ENCODE measurements at places on chromosomes 12 and 14.

GRCh38 chr14:76228138-76228537, 76.4 kb downstream of the GPATCH2L start:
- DNase-seq = no peak

DNA sequence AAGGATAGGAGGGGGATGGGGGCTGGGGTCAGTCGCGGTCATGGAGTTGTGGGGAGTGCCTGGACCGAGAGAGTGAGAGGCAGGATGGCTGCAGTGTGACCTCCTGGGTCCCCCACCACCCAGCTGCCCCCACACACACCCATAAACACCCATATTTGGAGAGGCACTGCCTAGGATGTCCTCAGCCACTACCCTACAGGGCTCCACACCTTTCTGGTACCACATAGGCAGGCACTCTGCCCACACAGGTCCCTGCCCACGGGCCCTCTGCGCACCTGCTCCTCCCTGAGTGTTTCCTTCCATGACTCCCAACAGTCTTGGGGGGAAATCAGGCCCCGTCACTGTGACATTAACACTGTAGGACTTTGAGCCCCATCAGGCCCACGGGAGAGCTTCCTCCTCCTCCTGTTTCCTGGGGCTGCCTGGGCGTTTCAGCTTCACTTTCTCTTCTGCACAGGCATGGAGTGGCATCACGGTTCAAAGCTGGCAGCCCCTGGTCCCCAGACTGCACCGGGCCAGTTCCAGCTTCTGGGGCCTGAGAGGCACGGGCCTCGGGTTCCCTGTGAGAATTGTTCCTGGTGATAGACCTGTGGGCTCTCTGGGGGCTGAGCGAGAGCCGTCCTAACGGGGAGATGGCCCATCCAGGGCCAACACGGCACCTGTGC, 207.0 kb upstream of the C14orf180 start:
- DNase-seq = no peak

GRCh38 chr14:61438860-61439765, 117.7 kb downstream of the PRKCH start:
- peak; percentile 84 for DNase-seq

DNA sequence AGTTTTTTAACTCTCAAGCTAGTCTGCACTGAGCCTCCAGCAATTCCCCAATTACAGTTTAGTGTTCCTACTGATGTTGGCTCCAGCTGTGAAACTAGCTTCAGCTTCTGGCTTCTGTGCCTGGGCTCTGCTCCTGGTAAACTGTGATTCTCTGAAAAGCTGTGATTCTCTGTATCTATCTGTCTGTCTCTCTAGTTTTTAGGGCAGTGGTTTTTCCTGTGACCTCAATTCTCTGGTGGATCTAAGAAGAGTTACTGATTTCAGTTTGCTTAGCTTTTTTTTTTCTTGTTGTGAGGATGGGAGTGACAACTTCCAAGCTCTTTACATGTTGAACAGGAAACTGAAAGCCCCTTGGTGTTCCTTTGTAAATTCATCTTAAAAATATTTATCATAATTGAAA, 3.8 kb upstream of the HIF1A start:
- no peak for DNase-seq

DNA sequence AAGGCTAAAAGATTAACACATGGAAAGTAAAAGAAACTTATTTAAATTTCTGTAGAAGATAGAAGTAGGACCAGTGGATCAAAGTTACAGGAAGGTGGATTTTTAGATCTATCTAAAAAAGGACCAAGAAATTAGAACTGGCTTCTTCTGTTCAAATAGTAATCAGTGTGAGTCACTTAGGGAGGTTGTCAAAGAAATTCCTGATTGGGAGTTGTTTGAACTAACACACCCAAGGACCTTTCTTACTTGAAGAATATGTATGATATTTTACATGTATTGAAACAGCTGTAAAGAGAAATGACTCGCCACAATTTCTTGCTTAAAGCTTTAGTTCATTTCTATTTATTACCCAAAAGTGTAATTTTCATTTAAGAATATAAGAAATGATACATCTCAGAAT, 256.9 kb downstream of the RAD51B start:
- peak; percentile 63 for DNase-seq

- DNase-seq = no peak
Measured at GRCh38 chr12:4580281-4580688, 18.3 kb downstream of the DYRK4 start.

DNA sequence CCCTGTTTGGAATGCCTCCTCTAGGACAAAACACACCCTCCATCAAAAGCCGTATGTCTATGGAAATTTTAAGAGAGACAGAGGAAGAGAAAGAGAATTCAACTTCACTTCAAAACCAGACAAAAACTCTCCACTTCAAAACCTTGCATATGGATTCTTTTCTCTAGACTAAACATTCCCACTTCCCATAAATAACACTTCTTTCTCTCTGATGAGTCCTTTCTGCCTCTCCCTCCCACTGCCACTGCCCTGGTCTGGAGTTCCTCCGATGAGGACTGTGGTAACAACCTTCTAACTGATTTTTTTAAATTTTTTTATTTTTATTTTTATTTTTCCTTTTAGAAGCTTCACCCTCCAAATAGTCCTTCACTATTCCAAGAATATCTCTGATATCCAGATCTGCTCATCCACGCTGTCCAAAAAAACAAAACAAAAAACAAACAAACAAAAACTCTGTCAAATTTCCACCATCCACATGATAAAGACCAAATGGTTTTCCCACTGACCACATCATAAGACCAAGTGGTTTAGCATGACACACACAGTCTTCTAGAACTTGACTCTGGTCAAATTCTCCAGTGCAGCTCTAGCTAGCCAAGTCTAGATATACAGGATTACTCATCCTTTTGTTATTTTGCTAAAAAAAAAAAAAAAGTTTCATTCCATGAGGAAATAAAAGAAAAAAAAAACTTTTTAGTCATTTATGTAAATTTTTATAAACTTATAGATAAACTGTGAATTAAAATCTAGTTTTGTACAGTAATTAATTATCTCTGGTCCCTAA, 256.0 kb downstream of the PPFIA2 start:
- DNase-seq = peak; percentile 90

DNA sequence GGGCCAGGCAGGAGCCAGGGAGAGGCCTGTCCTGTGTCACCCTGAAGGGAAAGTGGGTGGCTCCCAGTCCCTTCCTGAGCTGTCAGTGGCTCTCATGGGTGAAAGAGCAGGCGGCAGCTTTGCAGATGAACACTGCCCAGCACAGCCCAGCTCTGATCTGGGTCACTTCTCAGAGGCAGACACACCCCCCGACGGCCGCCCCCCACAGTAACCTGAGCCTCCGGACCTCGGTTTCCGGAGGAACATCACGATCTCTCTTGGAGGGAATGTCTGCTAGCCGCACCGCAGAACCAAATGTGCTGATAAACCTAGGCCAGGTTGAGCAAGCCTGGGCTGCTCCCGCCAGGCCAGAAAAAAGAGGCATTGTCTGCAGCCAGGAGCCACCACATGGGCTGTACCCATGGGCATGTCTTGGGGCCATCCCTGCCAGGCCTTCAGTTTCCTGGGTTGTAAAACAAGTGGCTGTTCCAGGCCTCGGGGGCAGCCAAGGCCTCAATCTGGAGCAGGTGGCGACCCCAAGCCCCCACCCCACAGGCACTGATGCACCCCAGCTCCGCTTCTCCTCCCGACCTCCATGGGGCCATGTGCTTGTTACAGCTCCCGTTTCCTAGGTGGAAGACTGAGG, 57.6 kb downstream of the NCOR2 start:
- DNase-seq = peak; percentile 50

- no peak for DNase-seq
Measured at GRCh38 chr14:20680843-20681347, 3.5 kb upstream of the RNASE4 start.

GRCh38 chr12:130266751-130267150, 70.9 kb upstream of the PIWIL1 start:
- no peak for DNase-seq

- DNase-seq = no peak
Measured at GRCh38 chr14:24334431-24335291, at the start of gene ADCY4. ADCY4 (minus strand) TSS chr14:24335071; CDS start chr14:24334652, 419 bp downstream.

DNA sequence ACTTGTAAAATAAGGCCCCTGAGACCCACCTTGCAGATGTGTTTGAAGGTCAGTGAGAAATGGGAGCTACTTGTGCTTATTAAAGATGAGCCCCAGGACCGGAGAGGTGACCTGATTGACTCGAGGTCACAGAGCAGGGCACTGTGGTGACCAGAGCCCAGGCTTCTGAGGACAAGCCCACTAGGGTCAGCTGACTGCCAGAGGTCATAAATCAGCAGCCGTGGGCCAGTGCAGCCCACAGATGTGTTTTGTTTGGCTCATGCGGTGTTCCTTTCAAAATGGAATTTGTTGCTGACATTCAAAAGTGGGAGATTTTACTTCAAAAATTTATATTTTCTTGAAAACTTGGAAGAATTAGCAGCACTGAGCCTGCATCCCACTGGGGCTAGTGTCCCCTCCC, 24.5 kb downstream of the JDP2 start:
- DNase-seq = no peak

DNA sequence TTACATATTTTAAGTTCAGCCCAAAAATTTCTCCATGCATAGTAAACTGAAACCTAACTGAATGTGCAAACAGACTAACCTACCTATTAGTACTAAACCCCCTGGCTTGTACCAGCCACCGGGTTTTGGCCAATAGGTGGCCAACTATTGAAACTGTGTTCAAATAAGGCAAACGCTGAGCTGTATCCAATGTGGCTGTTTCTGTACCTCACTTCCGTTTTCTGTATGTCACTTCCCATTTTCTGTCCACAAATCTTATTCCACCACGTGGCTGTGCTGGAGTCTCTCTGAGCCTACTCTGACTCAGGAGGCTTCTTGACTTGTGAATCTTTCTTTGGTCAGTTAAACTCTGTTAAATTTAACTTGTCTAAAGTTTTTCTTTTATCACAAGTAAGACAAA, 6.0 kb upstream of the FBXO34 start:
- DNase-seq = no peak

DNA sequence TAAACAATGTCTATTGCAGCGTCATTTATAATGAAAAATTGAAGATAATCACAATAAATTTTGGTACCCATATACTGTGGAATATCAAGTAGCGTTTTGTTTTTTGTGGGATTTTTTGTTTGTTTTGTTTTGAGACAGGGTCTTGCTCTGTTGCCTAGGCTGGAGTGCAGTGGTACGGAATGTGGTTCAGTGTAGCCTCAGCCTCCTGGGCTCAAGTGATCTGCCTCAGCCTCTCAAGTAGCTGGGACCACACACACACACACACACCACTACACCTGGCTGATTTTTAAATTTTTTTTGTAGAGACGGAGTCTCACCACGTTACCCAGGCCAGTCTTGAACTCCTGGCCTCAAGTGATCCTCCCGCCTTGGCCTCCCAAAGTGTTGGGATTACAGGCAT, 6.6 kb downstream of the ZNF664 start:
- DNase-seq = no peak

GRCh38 chr14:74411671-74412070, 14.3 kb downstream of the SYNDIG1L start:
- no peak for DNase-seq

DNA sequence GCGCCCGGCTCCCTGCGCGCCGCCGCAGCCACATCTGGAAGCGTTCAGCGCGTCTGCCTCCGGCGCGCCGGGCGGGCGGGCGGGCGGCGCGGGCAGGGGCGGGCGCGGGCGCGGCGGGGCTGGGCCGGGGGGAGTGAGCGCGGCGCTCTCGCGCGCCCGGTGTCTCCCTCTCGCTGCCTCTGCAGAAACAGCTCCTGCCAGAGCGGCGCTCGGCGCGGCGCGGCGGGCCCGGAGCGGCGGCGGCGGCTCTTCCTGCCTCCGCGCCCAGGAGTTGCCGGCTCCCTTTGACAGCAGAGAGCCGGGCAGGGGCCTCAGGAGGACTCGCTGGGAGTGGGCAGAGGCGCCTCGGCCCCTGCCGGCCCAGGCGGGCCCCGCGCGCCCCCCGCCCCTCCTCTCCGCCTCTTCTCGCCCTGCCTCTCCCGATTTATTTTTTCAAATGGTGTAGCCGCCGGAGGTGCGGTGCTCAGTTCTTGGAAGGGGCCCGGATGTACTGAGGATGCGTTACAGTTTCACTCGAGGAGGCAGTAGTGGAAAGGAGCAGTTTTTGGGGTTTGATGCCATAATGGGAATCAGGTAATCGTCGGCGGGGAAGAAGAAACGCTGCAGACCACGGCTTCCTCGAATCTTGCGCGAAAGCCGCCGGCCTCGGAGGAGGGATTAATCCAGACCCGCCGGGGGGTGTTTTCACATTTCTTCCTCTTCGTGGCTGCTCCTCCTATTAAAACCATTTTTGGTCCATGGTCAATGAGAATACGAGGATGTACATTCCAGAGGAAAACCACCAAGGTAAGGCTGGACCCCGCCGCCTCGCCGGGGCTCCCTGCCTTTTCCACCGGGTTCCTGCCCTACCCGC, at the start of gene CACNA1C:
Gene CACNA1C (plus strand): TSS at position 162 of the 853 bp plus-strand sequence. CDS start 576 bp downstream, at position 738.
- peak; percentile 77 for DNase-seq

DNA sequence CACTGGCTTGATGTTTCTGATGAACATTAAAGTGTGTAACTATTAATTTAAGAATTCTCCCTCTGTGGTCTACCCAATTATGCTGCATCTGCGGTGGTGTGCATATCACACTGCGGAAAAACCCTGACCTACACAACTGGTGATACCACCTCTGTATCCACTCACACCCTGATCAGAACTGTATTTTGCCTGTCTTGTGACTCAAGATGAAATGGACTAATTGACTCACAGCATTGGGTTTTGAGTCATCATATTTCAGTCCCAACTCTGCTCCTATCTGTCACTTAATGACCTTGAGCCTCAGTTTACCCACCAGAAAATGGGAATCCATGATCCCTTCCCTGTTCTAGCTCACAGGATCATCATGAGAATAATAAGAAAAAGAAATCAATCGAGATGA, 65.6 kb downstream of the NUAK1 start:
- DNase-seq = no peak

- no peak for DNase-seq
Measured at GRCh38 chr12:8445731-8446130, 10.0 kb upstream of the CLEC6A start.

GRCh38 chr12:100251917-100252316, 15.0 kb downstream of the DEPDC4 start:
- DNase-seq = no peak

DNA sequence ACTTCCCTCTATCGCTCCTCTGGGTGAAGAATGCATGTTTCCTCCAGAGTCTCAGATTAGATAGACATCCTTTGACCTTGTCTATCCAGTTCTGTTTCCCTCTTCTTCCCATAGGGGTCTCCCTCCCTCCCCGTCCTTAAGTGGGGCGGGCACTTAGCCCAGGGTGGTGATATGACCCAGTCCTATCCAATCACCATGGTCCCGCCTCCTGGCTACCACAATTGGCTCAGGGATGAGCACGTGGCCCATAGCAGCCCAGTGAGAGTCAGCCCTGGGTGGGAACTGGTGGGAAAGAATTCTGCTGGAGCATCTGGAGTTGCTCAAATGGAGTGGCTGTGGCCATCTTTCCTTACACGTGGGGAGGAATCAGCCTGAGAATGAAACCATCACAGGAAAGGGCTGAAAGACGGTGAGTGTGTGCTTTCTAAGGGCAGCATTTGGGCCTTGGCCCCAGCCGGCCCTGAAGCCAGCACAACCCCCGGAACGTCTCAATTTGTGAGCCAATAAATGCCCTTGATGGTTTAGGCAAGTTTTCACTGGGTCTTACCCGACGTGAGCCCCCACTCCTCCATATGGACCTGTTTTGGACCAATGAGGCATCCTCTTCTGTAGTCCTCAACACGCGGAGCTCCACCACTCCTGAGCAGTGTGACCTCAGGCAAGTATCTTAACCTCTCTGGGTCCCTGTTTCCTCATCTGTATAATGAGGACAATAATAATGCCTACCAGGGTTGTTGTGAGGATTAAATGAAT, 14.4 kb upstream of the MLXIP start:
- DNase-seq = peak; percentile 97

GRCh38 chr12:98730412-98730811, 85.3 kb downstream of the APAF1 start:
- DNase-seq = no peak

All from fibroblast of skin of back (primary cell).